Left renal cortex interstitium (tissue), 4 donors: ENCODE measurements at places on chromosomes 6 and 20. TPM values are rescaled to one million over a fixed set of nuclear protein-coding genes. Genes with fewer than 3 reads are reported as not detected.

SLC22A1 gene
- polyA plus RNA-seq, result 0.53 TPM

DNA sequence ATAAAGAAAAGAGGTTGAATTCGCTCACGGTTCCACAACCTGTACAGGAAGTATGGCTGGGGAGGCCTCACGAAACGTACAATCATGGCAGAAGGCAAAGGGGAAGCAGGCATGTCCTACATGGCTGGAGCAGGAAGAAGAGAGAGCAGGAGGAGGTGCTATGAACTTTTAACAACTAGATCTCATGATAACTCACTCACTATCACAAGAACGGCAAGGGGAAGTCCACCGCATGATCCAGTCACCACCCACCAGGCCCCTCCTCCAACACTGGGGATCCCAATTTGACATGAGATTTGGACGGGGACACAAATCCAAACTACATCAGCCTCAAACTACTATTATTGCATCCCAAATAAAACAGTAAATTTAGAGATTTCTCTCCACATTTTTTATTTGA lies 53.6 kb upstream of the CST7 start:
- DNase-seq, result no peak

KCNK17 gene
- polyA plus RNA-seq, result 0.18 TPM

- no peak for DNase-seq
These were observed 1.1 kb upstream of the OVOL2 start for GRCh38 chr20:18058661-18059467.

MACROD2 gene
- 15.9 TPM for polyA plus RNA-seq

GRCh38 chr6:147095316-147095715 lies 108.9 kb upstream of the STXBP5 start:
- DNase-seq, result no peak

GRCh38 chr6:149212206-149212605 lies 105.3 kb upstream of the TAB2 start:
- no peak for DNase-seq

TMX4 gene
- polyA plus RNA-seq, result 114 TPM

BPIFB1 gene
- not detected for polyA plus RNA-seq

GRCh38 chr6:3937438-3937837 lies 88.3 kb downstream of the FAM50B start:
- no peak for DNase-seq

DNA sequence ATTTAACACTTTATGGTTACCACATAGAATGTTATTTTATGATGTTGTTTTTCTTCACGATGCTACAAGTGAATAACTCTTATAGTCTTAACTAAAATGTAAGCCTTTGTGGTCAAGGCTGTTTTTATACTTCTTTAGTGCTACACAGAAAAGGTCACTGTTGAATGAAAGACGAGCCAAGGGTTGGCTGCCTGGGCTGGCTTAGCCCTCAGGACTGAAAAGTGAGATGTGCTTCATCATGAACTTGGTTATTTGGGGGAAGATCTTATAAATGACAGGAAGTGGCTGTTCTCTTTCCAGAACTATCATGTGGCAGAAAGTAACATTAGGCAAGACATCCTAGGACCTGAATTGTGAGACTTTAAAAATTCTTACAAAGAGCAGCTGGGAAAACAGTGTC lies 404.0 kb downstream of the BTBD3 start:
- DNase-seq, result no peak

EYA2 gene
- 0.77 TPM for polyA plus RNA-seq

- no peak for DNase-seq
These were observed 107.2 kb downstream of the ASXL1 start for GRCh38 chr20:32465092-32465900.

GRCh38 chr6:142030115-142030619 lies 102.6 kb upstream of the GJE1 start:
- DNase-seq, result no peak

GRCh38 chr6:118558464-118559217 lies 10.5 kb downstream of the PLN start:
- DNase-seq, result no peak

DNA sequence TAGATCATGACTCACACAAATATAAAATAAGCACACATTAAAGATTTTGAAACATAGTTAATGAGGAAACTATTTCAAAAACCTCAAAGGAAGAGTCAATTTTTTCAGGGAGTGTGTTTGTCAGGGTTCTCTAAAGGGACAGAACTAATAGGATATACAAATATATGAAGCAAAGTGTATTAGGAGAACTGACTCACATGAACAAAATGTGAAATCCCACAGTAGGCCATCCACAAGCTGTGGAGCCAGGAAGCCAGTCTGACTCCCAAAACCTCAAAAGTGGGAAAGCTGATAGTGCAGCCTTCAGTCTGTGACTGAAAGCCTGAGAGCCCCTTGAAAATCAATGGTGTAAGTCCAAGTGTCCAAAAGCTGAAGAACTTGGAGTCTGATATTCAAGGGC lies 898.0 kb upstream of the EYS start:
- DNase-seq, result no peak

DNA sequence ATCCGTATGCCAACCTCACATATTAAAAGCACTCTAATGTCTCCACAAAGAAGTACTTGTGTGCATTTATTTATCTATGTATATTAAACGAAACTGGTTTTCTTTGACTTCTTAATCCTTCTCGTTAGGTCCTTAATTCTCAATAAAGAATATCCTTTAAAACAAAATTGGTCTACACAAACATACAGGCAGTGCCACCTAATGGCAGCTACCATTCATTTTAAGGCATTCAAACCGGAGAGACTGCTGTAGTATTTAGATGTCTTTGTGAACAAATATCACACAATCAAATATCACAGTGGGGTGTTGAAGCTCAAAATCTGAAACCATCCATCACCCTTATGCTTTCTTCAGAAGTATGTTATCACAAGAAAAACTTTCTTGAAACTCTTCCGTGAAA lies 96.6 kb upstream of the IRAK1BP1 start:
- DNase-seq, result no peak

DNA sequence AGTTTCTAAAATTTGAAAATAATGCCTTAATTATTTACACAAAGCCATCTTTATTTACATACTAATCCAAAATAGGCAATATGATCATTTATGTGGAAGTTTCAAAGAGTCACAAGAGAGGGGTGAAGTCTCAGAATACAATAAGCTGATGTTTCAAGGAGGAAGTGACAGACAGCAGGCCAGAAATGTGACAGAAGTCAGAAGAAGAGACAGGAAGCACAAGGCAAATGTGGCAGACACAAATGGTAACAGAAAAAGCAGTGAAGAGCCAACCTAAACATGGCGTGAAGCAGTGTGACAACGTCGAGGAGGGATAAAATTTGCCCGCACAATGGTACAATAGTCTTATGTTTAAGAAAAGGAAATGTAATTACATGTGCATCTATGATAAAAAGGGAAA lies 59.8 kb downstream of the SHPRH start:
- DNase-seq, result no peak

CST2 gene
- not detected for polyA plus RNA-seq

DNA sequence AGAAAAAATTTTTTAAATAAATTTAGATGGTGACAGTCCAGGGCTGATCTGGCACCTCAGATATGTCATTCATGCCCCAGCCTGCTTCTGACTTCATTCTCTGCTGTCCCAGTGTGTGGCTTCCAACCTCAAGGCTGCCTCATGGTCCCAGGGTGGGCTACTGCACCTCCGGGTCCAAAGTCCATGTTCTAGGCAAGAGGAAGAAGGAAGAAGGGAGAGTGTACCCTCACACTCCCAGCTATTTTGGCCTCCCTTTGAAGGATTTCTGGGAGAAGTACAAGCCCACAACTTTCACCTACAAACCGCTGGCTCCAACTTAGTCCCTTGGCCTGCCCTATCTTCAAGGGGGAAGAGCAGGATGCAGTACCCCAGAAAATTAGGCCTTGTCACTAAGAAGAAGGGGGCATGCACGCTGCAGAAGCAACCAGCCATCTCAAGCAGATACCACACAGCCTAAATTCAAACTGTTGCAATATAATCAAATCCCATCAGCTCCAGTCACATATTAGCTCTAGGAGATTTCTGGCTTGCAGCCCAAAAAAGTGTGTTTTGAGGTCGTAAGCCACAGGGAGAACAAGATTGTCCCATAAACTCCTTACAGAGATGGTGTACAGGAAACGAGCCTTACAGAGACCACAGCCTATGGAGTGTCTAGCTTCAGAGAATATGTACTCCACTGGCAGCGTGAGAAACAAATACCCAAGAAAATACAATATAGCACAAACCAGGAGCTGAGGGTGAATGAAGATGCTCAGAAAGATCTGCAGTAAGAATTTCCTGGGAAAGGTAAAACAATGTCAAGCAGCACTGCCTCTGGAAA lies 906 bp upstream of the BTN3A2 start:
- no peak for DNase-seq

SIRPG gene
- polyA plus RNA-seq, result not detected

- no peak for DNase-seq
These were observed 41.3 kb downstream of the NKX2-4 start for GRCh38 chr20:21355981-21356380.

DNA sequence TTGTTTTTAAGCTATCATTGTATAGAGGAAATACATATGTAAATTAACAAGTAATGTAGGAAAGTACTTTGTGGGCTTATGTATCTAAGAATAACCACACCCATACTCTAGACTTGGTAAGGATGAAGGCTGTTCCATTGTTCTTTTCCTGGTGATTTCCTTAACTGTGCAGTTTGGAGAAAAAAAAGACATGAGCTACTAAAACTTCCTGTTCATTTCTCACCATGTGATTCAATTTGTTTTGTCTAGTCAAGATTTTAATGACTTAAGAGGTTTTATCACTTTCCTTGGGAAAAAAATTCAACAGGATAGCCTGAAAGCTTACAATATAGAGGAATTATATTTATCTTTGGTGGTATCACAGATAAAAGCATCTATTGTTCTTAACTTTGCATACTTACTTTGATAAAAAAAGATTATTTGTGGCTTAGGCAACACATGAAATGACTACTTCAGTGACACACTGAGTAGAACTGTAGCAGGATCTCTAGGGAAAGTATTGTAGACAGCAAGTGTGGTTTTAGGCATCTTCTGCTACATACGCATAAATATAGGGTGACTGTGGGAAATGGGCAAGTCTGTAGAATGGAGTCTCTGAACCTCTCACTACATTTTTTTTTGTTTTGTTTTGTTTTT lies 80.3 kb downstream of the GJA1 start:
- no peak for DNase-seq

- no peak for DNase-seq
These were observed 24.8 kb downstream of the LYRM2 start for GRCh38 chr6:89613790-89614189.

DNA sequence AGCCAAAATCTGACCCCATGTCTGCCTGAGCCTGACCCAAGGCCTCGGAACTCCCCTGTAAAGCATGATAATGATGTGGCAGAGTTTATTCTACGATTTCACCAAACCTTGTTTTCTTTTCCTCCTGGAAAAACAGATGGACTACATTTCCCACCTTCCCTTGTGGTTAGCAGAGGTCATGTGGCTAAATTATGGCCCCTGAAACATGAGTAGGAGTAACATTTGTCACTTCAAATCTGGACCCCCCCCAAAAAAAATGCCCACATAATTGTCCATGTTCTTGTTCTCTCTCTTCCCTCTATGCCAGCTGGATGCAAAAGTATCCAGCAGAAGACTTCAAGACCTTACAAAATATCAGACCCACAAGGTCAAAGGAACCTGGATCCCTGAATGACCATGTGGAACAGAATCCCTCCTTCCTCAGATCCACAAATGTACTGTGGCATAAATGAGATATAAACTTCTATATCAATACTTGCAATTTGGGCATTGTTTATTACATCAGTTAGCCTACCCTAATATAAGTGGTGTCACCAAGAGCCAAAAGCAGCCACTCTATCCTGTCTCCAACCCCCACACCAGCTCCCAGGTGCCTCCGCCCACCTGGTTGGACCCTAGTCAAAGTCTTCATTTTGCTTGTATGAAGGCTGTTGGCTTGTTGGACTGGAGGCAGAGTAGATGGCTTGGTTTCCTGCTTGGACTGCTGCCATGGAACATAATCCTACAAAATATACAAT lies 1.4 kb downstream of the C20orf96 start:
- no peak for DNase-seq

GSS gene
- polyA plus RNA-seq, result 61.3 TPM

GRCh38 chr6:157841211-157841840 lies 18.3 kb downstream of the SNX9 start:
- DNase-seq, result no peak

DNA sequence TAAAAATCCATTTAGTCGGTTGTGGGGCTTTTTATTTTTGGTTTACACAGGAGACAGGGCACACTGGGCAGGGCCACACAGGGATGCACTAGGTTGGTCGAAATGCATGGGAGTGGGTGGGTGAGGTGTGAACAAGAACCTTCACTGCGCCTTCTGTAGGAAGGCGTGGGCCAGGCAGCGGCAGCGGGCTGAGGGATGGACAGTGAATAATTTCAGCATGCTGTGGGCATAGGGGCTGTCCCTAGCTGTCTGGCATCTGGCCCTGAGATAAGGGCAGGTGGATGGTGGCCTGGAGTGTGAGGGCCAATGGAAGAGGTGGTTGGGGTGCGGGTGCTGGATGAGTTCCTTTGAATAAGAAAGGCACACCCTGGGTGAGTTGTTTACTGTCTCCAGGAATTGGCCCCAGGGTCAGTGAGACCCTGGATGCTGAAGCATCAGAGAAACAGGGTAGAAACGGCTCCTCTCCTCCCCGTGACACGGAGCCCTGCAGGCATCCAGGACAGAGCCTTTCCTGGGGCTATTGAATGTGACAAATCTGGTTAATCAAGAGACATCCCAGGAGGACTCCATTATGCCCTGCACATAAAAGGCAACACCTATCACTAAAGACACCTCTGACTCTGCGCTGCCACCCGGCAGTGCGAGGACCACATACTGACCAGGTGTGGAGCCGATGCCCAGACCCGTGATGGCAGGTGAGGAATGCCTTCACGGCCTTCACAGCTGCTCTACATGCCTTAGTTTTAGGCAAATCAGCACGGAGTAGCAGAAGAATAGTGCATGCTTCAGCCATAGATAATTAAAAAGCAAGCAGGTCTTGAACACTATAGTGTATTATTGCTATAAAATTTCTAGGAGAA lies 123.0 kb upstream of the SNX9 start:
- DNase-seq, result no peak

ISM1 gene
- 3.3 TPM for polyA plus RNA-seq

BCAS1 gene
- polyA plus RNA-seq, result 5.3 TPM

- DNase-seq, result no peak
These were observed 8.0 kb downstream of the NCOA3 start for GRCh38 chr20:47509685-47510084.

ZBTB12 gene
- polyA plus RNA-seq, result 24.1 TPM
